ENCODE measurements at places on chromosomes 4 and X.
A peak's percentile ranks its signal among the peaks of the same experiment; 100 is the strongest.

DNA sequence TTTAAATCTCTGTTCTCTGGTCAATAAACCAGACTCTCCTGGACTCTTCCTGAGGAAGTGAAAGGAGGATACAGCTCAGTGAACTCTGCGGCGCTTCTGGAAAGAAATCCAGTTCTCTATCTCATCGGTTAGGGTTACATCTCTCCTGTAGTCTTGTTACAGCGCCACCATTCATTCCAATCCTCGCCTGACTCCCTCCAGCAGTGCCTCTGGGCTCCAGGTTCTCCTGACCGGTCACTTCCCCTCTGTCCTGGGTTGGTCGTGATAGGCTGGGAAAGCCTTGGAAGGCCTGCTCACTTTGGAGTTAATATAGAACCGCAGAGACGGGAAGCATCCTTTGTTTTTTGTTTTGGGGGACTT, 97.0 kb upstream of the STOX2 start:
- DNase-seq: no peak

- DNase-seq: no peak
These were observed 59.6 kb downstream of the ANXA3 start for GRCh38 chr4:78611215-78611558.

DNA sequence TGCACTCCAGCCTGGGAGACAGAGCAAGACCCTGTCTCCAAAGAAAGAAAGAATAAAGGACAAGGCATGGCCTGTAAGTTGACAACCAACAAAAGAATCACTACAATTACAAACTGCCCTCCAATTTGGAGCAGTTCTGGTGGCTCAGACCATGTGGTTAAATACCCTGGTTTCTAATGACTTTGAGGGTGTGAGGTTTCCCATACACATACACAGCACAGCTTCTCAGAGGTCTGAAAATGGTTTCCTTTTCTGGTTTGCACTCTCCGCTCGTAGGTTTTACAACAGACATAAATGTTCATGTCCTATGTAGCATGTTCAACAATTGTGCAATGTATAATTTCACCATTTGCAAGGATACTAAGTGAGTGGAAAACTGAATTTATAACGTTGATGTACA, 34.2 kb upstream of the MXRA5 start:
- no peak for DNase-seq

GRCh38 chr4:54961357-54961975, 163.9 kb downstream of the KDR start:
- DNase-seq: peak; percentile 73

DNA sequence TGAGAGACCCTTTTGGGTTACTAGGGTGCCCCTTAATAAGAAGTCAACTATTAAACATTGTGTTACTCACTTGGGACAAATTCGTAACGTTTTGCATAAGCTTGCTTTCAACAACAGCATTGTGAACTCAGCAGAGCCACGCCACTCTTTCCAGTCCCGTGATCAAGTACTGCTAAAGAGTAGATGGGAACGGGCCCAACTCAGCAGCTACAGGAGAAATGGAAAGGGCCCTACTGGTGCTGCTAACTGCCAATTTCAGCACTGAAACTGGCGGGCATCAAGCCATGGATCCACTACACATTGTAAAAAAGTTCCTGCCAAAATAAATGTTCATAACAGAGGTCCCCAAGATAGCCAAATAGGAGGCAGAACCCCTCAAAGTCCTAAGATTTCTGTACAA, 19.0 kb upstream of the DHX15 start:
- DNase-seq: no peak

GRCh38 chr4:172963498-172964294, 204.9 kb upstream of the GALNT7 start:
- DNase-seq: no peak

All from hematopoietic multipotent progenitor cell treated with erythropoietin and hydrocortisone succinate and interleukin-3 and kit ligand, for 6 days (in vitro differentiated cells).